ENCODE measurements at places on chromosomes 7 and 10.
A peak's percentile ranks its signal among the peaks of the same experiment; 100 is the strongest.

DNA sequence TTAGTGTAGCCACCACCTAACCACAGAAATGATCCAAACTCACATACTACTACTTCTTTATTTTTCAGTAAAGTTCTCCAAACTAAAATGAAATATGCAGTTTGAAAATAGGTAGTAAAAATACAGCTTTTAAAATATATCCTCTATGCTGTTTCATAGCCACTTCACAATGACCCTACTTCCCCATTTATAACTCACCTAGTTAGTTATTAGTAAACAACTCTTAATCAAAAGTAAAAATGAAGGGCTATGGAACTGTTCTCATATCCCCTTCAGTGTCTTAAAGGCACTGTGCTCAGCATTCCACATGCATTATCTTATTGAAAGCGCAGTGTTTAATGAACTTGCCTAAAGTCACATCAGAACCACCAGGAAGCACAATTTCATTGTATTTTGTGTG, 43.5 kb downstream of the KMT2C start:
- DNase-seq, result no peak

GRCh38 chr10:48633381-48634197, 28.7 kb upstream of the ARHGAP22 start:
- no peak for DNase-seq

DNA sequence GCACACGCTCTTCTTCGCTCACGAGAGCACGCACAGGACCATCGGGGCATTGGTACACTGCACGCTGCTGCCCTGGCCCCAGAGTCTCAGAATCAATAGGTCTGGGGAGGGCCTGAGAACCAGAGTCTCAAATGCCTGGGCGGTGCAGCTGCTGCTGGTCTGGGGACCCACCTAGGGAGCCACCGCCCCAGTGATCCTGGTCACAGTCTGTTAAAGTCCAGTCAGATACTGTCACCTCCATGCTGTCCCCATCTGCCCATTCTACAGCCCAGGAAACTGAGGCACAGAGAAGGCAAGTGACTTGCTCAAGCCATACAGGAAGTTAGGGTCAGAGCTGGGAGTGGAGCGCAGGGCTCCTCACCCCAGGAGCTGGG, 38.0 kb downstream of the ZCCHC24 start:
- DNase-seq, result no peak

- peak; percentile 39 for DNase-seq
Measured at GRCh38 chr10:33164060-33164709, 170.3 kb downstream of the NRP1 start.

GRCh38 chr7:154990964-154991540, 11.9 kb downstream of the PAXIP1 start:
- DNase-seq, result no peak

DNA sequence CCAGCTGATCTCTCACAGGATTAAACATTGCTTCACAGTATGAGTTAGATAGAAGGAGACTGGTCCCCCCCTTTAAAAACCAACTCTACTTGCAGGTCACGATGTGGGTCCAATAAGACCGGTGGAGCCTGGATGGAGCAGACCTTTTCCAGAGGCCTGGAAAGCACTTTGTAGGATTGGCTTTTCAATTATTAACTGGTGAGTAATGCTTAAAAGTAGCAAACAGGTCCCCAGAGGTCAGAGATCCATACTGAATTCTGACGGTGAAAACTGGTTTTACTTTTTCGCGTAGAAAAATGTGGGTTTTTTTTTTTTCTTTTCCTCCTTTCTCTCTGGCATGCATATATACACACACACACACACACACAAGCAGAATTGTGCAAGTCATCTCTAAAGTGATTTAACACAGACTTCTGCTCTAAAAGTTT, 74.9 kb upstream of the OGDHL start:
- peak; percentile 13 for DNase-seq

GRCh38 chr7:40828686-40829600, 694.1 kb downstream of the SUGCT start:
- no peak for DNase-seq

DNA sequence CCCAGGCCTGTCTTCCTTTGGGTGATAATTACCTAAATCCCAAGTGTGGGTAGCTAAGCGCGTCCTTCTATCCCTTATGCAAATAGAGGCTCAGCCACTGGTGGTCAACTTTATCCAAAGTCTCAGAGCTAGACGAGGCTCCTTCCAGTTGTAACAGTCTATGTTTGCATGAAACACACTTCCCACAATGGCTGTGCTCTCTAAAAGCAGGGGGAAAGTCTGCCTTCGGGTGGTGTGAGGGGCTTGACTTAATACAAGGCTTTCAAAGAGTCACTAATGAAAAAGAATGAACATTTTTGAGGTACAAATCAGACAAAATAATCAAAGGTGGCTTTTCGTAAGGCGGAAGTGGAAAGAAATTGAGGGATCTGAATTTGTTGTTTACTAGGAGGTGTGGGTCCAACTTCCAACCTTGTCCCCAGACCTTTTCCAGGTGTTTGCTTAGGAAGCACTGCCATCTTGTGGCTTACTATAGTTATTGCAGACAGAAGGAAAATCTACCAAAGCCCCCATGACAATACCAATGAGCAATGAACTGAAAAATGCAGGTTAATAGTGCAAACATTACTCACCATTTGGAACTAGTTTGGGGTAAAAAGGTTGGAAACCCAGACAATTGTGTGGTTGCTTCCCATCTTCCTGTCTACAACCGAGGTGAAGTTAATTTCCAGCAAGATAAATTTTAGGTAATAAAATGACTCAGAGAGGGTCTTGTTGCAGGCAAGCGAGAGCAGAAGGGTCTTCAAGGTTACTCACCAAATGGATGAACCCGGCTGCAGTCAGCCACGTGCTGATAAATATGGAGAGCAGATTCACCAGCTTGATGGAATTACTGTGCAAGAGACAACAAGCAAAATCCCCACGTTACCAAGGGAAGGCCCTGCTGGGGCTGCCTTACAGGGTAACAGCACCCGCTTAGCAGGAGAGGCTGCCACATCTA, 525.7 kb downstream of the KCNMA1 start:
- DNase-seq, result no peak

DNA sequence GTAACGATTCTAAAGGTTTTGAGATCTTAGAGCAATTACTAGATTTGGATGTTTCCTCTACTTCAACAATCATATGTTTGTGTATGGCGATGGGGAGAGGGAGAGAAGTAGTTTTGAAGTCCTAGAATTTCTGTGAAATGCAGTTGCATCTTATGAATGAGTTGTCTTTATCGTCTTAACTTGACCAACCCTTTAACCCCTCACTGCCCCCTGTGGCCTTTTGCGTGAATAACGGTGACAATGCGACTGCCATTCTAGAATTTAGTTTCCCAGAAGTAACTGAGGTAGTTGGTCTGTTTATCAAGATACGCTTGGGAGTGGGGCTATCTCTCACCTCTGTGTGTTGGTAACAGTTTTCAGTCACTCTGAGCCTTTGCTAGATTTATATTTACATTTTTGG, 204.6 kb downstream of the HDAC9 start:
- DNase-seq, result no peak

DNA sequence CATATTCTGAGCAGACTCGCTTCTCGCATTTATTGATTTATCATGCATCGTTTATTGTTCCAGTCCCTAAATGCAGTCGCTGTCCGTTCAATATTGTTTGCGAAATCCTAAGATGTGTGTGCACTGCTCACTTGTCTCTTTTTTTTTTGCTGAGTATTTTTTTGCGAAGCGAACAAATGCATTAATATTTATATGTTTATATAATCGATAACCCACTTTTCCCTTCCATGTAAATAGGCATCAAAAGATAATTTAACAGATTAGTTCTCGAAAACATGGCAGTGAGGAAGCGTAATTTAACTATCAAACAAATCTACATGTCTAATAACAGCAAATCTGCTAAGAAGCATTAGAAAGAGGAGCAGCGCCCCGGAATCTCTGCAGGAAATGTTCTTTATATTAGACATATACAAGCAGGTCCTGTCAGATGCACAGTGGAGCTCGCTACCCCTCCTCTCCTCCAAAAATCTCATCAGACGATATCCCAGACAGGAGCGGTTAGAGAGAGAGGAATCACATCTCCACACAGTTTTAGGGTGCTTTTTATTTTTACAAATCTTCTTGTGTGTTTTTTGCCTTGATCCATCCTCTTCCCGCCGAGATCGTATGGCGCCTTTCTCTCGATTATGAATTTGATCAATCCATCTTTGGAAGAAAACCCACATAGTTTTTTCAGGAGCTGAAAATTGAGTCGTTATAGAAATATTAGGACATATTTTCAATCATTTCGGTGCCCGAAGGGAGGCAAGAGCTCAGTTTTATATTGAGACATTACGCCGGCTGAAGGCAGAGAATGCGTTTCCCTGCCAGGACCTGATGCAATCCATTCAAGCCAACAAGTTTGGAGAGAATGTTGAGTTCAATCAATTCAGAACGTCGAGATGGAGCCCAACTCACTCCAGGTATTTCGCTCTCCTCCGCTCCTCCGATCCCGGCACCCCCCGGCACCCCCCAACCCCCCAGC, at the start of gene ARID5B:
Gene ARID5B (plus strand): TSS at position 871 of the 964 bp plus-strand sequence. CDS start 11 bp downstream, at position 882.
- DNase-seq, result no peak

- DNase-seq, result no peak
Measured at GRCh38 chr10:132783165-132783939, 2.6 kb downstream of the NKX6-2 start.

GRCh38 chr10:68043030-68043429, 32.1 kb downstream of the HERC4 start:
- DNase-seq, result no peak

GRCh38 chr7:5626498-5626897, 155.0 kb downstream of the RNF216 start:
- DNase-seq, result no peak

DNA sequence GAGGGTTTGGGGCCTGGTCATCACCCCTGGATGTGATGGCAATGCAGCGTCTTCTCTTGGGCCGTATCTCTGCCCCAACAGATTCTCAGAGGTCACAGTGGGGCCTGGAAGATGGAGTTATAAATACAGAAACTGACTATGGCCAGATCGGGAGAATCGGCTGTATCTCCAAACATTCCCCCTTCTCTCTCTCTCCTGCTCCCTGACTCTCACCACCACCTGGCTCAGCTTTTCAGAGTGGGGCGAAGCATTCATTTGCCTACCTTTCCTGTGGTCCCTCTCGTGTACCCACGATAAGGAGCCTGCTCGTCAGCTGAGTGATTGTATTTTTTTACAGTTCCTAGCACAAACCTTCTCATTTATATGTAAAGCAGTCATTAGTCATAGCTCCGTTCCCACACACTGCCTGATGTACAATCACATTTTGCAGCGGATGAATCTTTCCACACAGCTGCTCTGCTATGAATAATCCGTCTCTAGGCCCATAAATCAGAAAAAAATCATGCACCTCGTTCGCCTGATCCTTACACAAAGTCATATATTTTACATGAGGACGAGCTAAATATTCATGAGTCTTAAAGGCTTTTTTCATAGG, 23.2 kb upstream of the BTRC start:
- no peak for DNase-seq

DNA sequence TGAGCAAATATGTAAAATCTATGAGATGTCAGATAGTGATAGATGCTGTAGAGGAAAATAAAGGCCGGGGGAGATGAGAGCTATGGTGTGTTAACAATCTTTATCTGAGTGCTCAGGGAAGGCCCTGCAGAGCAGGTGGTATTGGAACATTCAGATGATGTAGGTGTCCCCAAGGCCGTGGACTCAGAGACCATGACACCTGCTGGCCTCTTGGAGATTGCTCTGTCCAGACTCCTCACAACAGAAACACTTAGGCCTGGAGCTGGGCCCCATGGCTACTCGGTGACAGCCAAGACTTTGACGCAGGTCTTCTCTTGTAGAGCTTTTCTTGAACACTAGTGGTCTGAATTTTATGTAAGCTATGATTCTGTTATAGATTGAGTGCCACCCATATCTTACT, 13.3 kb downstream of the AKR1E2 start:
- no peak for DNase-seq

DNA sequence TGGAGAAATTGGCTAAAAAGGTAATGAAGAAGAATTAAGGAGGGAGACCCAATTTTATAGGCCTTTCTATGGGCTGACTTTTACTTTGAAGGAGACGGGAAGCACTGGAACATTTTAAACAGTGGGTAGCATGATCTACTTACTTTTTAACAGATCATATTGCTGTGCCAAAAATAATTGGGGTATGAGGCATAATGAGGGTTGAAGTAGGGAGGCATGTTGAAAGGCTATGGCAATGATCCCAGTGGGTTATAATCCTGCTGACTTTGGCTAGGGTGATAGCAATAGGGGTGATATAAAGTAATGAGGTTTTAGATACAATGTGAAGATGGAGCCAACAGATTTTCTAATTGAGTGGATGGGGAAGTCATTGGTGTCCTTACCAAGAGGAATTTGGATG, 73.2 kb downstream of the GPR37 start:
- DNase-seq, result peak; percentile 47

DNA sequence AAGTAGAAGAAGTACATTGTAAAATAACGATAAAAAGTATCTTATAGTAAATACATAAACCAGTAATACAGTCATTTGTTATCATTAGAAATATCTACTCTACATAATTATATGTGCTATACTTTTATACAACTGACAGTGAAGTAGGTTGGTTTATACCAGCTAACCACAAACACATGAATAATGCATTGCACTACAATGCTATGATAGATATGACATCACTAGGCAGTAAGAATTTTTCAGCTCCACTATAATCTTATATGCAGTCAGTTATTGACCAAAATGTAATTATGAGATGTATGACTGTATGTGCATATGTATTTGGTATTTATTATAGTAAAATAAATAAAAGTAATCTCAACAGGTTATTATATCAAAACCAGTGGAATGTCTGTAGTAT, 23.4 kb upstream of the SGCE start:
- no peak for DNase-seq

DNA sequence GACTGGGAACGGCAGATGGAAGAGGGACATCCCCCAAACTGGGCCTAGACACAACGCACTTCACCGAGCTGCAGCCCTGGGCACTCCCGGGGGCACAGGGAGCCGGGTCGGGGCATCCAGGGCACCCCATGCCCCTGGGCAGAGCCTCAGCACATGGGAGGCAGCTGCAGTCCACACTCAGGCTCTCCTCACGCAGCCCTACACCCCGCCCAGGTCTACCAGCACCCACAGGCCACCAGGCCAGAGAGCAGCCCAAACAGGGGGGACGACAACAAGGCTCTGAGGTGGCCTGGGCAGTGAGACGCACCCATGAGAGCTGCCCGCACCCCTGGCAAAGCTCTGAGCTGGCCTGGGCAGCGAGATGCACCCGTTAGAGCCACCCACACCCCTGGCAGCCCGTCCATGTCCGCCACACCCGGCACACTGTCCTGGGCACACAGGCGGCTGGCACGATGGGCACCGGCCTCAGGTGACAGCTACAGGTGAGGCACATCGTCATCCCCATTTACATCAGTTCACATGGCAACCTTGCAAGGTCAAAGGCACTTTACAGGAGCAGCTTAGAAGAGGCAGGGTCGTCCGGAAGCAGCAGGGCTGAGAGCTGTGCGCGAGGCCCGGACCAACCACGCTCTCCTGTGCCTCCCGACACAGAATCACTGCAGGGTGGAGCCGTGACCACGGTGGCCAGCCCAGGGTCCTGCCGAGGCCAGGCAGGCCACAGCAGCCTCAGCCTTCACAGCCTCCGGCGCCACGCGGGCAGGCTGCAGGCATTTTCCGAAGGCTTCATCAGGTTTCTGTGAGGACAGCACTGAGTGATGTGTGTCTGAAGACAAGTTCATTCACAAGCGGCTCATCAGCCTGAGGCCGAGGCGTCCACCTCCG, 228.6 kb downstream of the MAD1L1 start:
- DNase-seq, result no peak

GRCh38 chr10:73905256-73906020, 5.5 kb upstream of the PLAU start:
- no peak for DNase-seq

- no peak for DNase-seq
Measured at GRCh38 chr10:34247560-34247959, 567.5 kb downstream of the PARD3 start.
